NCI-H446 (cell line): ENCODE measurements at places on chromosomes 7 and 10.

DNA sequence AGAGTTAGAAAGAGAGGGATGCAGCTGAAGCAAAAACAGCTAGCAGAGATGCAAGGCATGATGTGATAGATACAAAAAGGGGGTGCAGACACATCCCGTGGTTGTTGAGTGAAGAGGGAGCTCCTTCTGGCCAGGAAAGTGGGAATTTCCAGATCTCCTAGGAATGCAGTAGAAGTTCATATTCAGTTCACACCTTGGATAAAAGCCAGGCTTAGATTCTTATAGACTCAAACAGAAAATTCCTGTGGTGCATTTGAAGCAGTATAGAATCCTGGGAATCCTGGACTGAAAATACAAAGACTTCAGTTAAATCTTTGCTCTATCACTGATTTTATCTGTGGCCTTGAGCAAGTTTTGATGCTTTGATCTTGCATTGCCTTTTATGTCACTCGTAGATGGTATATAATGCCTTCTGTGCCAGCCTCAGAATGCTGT is 33.9 kb downstream of the SGPL1 start:
- no peak for DNase-seq

- DNase-seq, result peak; percentile 76
Observed at GRCh38 chr7:130365511-130366441, 14.5 kb upstream of the CPA1 start.

DNA sequence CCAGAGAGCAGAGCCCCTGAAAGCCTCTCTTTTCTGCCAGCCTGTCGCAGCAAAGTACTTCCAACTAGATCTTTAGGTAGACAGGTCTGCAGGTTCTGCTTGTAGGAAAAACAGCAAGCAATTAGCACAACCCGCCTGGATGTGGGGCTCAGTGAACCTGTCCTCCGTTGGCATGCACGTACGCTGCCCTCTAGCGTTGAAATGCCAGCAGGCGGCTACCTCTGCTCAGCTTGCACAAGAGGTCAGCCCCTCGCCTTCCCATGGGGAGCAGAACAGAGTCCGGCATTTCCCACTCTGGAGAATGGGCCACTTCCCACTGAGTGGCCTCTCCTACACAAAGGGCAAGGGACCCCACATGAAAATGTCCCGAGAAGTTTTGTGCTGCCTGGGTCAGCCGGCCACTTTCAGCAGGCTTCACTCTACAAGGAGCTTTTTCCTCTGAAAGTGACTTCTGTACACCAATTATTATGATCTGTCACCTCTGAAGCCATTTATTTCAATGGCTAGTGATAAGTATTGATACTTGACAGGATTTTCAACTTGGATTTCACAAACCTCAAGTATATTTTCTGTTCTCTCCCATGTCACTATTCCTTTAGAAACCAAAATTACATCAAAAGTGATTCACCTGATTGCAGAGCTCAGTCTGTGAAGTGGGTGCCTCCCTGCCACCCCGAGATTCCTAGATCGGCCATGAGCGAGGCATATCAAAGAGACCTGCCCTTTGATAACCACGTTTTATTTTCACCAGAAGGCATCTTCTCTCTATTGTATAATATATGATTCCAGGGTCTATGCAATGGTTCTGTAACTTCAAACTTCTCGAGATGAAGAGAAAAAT is 56.7 kb downstream of the JCAD start:
- DNase-seq, result peak; percentile 26

- DNase-seq, result no peak
Observed at GRCh38 chr10:115710136-115710535, 562.9 kb downstream of the GFRA1 start.

DNA sequence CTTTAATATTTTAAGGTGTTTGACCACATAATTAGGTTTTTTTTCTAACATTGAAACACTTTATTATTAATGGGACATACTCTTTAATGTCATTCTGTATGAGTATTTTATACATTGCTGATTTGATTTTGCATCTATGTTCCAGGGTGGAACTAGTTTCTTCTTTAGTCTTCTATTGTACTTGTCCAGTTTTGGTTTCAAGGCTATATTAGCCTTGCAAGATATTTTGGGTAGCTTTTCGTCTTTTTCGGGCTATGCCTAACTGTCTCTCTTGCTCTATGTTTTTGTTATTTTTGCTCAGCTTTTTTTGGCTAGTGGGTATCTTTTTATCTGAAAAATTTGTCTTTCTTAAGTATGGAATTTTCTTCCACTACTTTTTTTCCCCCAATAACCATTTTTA is 38.7 kb upstream of the MKX start:
- DNase-seq, result no peak

DNA sequence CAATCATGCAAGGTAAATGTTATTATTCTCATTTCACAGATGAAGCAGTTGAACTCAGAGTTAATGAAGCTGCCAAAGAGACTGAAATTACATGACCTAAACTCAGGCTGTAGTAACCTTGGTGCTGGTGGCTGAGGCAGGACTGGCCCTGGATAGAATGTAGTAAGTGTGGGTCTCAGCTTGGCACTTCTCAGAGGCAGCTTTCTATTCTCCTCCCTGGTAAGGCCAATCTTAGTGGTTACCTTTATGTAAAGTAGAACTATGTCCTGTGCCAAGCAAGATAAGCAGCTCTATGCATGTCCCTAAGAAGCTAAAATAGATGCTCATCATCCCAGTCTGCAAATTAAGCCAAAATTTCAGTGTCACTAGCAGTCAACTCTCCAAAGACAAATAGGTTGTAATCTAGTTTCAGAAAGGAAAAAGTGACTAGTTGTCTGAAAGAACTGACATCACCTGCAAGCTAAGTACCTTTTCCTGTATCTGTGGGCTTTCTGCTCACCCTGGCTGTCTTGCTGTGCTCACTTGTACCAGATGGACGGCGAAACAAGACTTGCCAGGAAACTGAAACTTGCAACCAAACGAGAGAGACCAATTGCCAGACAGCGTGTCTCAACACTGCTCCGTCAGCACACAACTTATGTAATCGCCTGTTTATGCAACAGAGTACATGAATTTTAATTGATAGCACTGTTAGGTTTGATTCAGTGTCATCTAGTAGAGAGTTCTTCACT is 43.7 kb downstream of the CH25H start:
- no peak for DNase-seq

GRCh38 chr10:48729222-48729621 is 44.5 kb downstream of the WDFY4 start:
- DNase-seq, result no peak

- DNase-seq, result no peak
Observed at GRCh38 chr10:4370376-4370775, 455.6 kb upstream of the AKR1E2 start.

- no peak for DNase-seq
Observed at GRCh38 chr10:5433182-5433581, 20.8 kb downstream of the NET1 start.

DNA sequence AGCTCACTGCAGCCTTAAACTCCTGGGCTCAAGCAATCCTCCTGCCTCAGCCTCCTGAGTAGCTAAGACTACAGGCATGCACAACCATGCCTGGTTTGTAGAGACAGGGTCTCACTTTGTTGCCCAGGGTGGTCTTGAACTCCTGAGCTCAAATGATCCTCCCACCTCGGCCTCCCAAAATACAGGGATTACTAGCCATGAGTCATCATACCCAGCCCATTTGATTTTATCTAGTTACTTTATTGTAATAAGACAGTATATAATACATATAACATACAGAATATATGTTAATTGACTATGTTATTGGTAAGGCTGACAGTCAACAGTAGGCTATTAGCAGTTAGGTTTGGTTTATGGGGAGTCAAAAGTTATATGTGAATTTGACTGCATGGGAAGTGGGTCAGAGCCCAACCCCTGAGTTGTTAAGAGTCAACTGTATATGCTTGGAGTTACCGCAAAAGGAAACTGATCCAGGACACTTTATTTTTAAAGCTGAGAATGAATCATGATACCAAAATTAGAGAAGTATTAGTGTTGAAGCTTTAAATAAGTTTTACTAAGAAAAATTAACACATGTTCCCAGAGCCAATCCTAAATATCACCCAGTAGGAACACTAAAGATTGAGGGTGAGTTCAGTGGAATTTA is 20.7 kb upstream of the KMT2E start:
- DNase-seq, result no peak

DNA sequence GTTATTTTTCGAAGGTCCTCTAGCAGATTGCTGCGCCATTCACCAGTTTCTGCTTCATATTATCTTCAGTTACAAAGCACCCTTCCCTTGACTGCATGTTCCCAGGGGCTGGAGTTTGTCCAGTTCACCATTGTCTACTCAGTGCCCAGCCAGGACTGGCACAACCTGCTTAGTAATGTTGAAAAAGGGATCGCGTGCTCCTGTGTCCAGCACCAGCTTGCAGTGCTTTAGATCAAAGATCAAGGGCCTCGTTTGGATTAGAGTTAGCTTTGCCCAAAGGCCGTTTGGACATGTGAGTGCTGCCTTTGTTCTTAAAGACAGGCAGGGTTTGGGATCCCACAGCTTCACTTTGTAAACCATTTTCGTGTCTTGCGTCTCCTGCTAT is 867 bp downstream of the ATP6V0E2 start:
- no peak for DNase-seq

DNA sequence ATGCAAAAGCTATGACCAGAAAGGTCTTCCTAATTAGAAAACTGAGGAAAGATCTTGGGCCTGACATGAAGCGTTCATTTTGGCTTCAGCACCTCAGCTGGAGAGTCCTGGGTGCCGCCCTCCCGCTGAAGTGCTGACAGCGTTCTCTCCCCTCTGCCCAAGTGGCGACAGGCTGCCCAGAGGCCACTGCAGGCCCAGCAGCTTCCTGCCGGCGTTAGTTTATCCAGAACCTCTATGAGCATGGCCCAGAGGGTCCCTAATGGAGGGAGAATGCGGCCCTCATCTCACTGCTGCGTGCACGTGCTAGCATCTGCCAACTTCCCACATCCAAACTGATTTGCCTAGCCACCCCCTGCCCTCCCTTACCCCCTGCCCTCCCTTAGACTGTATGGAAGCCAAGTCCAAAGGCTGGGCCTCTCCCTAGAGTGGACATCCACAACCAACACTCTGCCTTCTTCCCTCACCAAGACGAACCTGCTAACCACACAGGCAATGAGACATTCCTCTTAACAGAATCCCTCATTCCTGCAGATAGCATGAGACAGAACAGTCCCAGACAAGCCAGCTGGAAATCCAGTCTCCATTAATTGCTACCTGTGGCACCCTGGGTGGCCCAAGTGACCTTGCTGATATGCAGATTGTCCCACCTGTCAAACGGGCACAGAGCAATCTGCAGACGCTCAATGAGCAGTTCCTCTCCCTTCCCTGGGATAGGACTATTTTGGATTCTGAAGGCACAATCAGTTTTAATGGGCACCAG is 108.4 kb downstream of the C10orf90 start:
- no peak for DNase-seq

DNA sequence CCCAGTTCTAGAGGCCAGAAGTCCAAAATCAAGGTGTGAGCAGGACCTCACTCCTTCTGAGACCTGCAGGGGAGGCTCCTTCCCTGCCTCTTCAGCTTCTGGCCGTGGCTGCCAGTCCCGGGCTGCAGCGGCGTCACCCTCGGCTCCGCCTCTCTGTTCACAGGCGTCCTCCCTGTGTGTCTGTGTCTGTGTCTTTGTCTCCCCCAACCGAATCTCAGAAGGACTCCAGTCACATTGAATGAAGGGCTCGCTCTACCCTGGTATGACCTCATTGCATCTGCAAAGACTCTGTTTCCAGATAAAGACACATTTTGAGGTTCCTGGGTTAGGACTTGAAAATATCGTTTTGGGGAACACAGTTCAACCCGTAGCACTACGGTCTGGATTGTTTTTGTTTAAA is 33.1 kb upstream of the GALNT11 start:
- no peak for DNase-seq

GRCh38 chr7:31516680-31517502 is 3.0 kb downstream of the ITPRID1 start:
- DNase-seq, result no peak

DNA sequence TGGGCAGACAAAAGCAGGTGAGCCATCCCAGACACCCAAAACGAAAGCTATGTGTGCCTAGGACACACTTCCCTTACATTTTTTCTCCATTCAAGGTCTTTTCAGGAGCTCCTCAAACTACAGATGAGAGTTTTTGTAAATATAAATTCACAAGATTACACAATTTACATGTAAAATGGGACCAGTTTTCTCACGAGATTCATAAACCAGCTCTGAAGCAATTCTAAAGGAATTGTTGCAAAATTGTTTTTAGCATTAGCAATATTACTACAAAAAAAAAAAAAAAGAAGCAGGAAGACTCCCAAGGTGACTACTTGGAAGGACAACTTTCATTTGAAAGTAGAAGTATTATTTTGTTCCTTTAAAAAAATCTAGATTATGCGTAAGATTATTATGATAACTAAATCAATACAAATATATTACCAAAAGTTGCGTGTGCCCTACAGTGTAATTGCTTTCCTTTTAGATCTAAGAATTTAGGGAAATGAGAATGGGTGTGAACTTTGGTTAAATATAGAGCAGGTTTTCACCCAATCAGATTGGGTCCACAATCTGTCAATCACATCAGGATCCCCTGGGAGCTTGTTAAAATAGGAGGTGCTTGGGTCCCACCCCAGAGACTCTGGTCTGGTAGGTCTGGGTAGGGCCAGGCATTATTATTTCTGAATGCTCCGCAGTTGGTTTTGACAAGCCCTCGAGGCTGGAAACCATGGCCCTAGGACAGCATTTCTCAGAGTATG is 72.2 kb downstream of the TBXAS1 start:
- no peak for DNase-seq

DNA sequence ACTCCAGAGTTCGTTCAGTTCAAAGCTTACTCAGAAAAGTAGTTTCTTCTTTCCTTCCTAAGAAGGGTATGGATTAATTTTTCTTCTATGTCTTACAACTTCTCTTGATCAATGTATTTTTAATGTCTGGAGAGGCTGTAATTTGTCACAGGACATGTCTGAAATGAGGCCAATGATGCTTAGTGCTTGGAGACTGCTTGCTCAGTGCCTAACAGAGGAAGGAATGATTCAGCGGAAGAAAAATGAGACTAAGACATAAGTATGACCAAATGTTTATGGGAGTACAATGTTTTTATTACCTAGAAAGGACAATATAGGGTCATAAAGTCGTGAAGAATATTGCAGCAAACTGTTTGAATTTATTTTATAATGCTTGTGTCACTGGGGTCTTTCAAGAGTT is 43.3 kb downstream of the GPR37 start:
- DNase-seq, result no peak

DNA sequence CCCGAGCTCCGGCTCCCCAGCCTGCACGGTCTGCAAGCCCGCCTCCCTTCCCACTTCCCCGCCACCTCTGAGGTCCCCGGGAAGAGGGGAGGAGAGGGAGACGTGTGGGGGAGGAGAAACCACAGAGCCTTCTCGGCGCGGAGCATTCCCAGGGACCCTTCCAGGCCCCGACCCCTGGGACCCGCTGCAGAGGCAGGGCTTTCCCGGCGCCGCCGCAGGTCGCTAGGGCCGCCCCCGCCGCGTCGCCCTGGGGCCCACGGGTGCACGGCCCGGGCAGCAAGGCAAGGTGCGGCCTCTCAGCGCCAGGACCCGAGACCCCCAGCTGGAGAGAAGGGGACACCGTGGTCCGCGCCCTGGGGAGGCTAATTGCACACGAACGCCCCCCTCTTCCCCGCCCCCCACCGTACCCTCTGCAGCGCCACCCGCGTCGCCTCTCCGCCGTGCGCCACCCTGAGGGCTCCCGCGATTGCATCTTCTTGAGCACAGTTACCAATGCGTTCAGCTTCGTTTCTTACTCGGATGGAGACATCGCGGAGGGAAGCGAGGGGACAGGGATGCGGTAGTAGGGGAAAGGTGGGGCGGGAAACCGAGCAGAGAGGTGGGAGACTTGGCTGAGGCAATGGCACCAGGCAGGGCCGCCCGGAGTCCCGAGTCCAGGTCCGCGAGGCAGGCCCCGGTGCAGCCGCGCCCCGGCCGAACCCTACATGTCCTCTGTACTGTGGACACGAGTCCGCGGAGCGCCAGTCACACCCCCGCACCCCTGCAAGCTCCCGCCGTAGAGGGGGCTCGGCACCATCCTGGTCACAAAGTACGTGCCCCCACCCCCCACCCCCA is 28.9 kb downstream of the SKIDA1 start:
- no peak for DNase-seq
